NCI-H2107 (cell line): ENCODE measurements at places on chromosomes 7 and 10.

DNA sequence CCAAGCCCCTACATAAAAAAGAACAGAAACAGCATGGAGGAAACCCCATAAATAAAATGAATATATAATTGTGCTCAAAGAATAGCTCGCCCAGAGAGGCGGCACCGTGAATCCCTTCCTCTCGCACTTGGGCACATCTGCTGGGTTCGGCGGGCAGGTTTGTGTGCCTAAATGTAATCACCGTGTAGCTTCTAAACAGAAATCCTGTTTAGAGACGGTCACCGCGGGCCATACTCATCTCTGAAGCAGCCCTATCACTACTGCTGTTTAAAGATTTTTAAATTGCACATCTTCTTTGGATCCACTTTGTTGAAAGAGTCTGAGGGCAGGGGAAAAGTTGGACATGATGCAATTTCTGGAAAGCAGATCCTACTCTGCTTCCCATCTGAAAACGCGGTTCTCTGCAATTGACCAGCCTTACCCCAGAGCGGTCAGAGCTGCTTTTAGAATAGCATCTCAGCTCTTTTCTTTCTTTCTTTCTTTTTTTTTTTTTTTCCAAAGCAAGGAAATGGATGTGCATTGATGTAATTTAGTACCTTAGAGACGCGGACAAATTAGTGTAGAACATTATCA is 6.4 kb downstream of the DRGX start:
- no peak for DNase-seq

- DNase-seq: no peak
Measured at GRCh38 chr10:113802997-113803396, 50.9 kb downstream of the DCLRE1A start.

GRCh38 chr7:818031-818699 is 14.1 kb upstream of the SUN1 start:
- no peak for DNase-seq

GRCh38 chr10:103504181-103504783 is 10.8 kb downstream of the NEURL1 start:
- no peak for DNase-seq

GRCh38 chr10:14574291-14574690 is 200.4 kb downstream of the FAM107B start:
- DNase-seq: no peak

DNA sequence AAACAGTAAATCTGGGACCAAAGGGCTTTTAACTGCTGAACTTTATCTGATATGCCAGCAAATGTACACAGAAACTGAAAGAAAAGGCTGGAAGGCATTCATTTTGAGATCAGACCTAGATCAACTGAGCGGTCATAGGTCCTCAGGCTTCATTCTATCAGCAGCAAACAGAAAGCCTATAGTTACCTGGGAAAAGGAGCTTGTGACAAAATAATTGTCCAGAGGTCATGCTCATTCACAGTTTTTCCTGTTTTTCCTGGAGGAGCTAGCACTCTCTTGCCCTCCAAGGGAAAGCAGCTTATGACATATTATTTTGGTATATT is 320.2 kb downstream of the AHR start:
- no peak for DNase-seq

DNA sequence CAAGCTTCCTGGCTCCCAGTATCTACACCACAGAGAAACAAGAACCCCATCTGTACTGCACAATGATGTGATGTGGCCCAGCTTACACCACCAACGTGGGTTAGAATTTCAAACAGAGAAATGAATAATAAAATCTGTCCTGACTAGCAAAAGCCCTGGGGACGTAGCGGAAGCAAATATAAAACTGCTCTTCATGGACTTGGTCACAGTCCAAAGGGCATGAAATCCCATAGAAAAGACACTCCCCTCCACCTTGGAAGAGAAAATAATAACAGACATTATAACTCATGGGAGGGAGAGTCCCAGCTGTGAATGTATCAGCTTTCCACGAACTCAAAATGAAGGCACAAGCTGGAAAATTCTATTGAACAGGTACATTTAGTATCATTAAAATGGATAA is 205.3 kb upstream of the GALNT17 start:
- no peak for DNase-seq

DNA sequence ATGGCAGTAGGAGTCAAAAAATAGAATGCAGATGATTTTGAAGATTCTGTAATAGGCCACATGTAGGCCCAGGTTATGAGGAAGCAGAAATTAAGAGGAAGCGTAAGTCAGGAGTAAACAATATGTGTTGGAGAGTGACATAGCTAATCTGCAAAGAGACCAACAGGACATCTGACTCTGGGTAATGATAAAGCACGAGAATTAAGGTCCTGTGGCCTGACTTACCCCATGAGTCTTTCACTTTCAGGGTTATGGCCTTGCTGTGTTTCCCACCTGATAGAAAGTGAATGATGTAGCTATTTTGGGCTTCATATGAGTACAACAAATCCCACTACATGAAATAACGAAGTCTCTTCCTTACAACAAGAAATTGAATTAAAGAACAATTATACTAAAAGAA is 393.0 kb downstream of the MAGI2 start:
- no peak for DNase-seq

GRCh38 chr10:128158021-128158795 is 32.0 kb upstream of the MKI67 start:
- DNase-seq: no peak

DNA sequence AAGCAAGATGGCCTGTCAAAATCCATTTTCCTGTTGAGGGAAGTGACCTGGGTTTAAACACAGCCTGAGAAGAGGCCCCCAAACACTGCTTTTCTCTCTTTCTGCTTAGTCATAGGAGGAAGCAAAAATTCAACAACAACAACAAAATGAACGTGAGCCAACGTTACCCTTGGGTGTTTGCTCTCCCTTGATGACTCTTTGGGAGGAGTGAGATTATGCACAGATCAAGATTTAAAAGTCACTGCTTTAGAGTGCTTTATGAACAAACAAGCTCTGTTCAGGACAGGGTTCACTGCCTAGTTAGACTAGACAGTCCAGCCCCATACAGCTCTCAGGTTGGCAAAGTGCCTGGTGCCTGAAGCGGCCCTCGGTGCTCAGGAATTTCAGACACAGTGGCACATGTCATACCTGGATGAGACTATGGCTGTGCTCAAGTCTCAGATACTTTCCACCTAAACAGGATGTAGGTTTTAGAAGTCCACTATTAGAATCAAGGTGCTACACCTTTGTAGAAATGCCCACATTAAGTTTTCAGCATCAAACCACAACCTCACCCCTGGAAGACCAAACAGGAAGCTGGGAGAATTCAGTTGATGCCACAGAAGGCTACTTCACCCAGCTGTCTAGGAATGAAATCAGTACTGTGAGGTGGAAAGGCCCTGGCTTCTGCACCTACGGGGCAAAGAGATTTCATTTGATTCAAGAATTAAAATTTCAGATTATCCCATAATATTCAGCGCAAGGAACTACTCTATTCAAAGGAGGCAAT is 38.7 kb downstream of the DENND11 start:
- no peak for DNase-seq

DNA sequence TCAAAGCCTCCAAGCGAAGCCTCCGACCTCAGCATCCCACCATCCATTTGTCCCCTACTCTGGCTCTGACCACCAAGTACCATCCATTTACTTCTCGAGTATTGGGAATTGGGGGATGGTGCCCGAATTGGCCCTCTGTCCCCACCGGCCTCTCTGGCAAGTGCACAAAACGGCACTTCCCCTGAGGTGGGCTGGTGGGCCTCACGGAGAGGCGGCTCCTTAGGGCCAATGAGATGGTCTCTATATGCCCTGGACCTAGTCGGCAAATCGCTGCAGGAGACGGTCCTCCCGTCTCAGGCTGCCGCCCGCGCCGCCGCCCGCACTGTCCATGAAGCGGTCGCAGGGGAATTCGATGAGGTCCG is 2.8 kb downstream of the TRIL start:
- DNase-seq: no peak

GRCh38 chr10:8061274-8062211 is 7.1 kb downstream of the GATA3 start:
- no peak for DNase-seq

DNA sequence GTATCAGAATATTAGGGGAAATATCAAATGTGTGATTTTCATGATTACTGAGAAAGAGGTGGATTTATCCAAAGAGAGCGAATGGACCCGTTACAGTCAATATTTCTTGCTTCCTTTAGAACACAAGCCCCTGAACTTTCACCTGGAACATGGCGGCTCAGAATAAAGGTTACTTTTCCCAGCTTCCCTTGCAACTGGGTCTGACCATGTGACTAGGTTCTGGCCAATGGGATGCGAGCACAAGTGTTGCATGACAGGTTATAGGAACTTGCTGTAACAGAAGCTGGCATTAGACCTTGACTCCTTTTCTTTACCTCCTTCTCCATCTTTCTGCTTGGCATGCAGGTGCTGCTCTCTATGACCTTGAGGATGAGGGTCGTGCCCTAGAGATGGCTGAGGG is 556.1 kb downstream of the TYW1 start:
- DNase-seq: no peak

GRCh38 chr10:70568781-70569495 is 33.6 kb downstream of the PRF1 start:
- no peak for DNase-seq

GRCh38 chr10:99368646-99369045 is 39.5 kb downstream of the CNNM1 start:
- no peak for DNase-seq
